GM12864 (cell line): ENCODE measurements at places on chromosomes 7 and 10.

GRCh38 chr7:133703547-133703946, 423.6 kb upstream of the LRGUK start:
- DNase-seq: no peak

- no peak for DNase-seq
Observed at GRCh38 chr10:10499839-10500238, 517.8 kb upstream of the CELF2 start.

GRCh38 chr10:74206746-74207145, 55.7 kb downstream of the ADK start:
- DNase-seq: no peak

DNA sequence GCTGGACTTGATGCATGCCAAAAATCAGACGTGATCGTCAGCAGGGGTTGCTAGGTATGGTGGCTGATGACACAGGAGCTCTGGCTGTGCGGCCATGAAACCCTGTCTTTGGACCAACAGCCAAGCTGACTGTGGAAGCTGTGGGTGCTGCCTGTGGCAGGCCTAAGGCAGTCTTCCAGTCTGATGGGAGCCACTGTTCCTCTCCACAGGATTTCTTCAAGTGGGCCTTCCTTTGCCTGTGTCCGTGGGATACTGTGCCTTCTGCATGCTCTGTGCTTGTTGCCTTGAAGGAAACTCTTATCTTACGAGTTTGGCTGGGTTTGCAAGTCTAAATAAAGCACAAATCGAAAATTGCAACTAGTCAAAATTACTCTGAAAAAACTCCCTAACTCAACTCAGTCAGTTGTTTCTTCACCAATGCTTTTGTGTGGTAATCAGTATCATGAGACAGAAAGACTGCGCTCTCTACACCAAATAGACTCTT, 101.9 kb upstream of the PDLIM1 start:
- DNase-seq: peak; percentile 30

GRCh38 chr7:80611779-80612178, 26.7 kb upstream of the CD36 start:
- DNase-seq: no peak

DNA sequence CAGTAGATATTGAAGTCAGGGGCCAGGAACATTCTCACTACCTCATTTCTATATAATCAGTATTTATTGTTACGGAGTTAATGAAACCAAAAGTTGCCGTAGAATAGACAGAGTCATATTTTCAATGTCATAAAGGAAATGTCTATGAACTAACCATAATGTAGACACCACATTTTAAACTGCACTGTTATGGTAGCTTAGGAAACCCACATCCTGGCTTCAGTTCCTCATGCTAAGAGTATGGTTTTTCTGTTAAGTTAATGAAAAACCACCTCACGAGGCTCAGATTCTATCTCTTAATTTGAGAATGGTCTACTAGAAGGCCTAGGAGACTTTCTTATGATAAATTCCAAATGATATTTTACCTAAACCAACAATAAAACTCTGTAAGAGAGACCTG, 166.5 kb downstream of the TMEM26 start:
- peak; percentile 76 for DNase-seq

GRCh38 chr7:7653593-7654187, 13.1 kb downstream of the UMAD1 start:
- no peak for DNase-seq

DNA sequence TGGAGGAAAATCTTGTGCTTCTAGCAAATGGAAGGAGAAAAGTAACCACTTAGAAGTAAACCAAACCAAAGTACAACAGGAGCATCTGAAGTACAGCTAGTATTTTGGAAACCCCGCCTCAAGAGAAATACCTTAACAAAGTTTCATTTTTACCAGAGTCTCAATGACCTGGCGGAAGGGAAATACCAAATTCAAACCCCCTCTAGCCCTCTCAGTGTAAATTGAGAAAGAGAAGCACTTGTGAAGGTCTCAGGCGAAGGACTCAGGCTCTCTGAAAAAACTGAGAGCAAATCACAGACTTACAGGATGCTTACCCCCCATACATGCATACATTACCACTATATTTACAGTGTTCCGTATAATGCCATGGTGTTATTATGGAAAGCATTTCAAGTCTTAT, 70.1 kb downstream of the ZPBP start:
- no peak for DNase-seq

GRCh38 chr10:96753956-96754355, 33.6 kb upstream of the PIK3AP1 start:
- DNase-seq: no peak

DNA sequence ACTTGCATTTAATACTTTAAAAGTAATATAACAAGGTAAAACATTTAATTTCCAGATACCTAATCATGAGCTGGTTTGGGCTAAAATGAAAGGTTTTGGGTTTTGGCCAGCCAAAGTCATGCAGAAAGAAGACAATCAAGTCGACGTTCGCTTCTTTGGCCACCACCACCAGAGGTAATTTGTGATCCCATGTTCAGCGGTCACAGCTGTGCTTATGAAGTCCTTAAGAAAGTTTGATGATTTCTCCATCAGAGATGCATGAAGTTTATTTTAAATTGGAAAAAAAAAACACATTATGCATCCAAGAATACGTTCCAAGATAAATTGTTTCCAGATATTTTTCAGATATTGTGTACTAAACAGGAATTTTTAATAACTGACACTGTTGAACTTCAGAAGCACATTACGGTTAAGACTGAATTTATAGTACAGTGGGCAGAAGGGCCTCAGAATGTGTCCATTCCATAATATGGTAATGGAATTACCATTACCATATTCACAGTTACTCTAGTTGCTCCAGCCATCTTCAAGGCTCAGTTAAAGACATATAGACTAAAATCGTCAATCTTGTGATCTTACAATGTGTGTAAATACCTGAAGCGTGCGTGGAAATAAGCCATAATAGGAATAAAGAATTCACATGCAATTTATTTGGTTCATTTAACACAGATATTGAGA, 106.8 kb downstream of the ZMYND11 start:
- no peak for DNase-seq

DNA sequence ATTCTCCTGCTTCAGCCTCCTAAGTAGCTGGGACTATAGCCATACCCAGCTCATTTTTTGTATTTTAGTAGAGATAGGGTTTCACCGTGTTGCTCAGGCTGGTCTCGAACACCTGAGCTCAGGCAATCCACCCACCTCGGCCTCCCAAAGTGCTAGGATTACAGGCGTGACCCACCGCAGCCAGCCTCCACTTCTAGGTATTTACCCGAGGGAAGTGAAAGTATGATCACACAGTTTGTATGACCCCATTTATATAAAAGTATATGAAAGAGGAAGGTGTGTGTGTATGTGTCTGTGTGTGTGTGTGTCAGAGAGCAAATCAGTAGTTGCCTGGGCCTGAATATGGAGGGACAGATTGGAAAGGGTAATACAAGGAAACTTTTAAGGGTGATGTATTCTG, 2.0 kb upstream of the PURB start:
- DNase-seq: no peak

DNA sequence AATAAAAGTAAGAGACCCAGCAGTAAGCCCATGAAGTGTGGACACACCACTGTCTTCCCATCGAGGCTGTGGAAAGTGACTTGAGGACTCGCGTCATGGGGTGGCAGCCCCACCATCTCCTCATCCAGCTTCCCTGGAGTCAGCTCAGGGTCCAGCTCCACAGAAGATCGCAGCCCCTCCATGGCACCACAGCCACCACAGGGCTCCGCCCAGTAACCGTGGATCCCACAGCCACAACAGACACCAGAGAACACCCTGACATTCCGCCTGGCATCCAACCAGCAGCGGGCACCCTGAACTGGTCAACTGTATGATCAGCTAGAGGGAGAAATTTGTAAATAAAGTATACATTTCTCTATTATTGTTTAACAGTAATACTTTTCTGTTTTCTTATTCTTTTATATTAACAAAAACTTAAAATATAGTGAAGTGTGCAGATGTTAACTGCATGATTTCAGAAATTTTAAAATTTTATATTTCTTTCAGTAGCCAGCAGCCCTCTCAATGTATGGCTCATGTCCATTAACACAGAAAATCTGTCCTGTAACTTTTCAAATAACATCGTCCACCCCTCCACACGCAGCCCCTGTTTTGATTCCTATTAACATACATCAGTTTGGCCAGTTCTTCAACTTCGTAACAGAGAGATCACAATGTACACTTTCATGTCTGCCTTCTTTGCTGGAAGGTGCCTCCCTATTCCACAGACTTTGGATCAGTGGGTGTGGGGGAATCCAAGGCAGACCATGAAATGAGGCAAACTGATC, 69.7 kb downstream of the ITGB1 start:
- DNase-seq: no peak

- peak; percentile 8 for DNase-seq
Observed at GRCh38 chr10:4663162-4663992, 162.6 kb upstream of the AKR1E2 start.

GRCh38 chr10:86958901-86959736, 720 bp downstream of the SNCG start:
- DNase-seq: no peak

DNA sequence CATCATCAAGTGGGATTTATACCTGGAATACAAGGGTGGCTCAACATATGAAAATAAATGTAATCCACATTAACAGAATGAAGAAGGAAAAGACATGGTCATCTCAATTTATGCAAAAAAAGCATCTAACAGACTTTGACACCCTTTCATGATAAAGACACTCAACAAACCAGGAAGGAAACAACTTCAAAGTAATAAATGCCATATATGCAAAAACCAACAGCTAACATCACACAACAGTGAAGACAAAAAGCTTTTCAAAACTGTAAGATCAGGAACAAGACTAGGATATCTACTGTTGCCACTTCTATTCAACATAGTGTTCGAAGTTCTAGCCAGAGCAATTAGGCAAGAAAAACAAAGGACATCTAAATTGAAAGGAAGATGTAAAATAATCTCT, 22.9 kb downstream of the TNPO3 start:
- DNase-seq: no peak

DNA sequence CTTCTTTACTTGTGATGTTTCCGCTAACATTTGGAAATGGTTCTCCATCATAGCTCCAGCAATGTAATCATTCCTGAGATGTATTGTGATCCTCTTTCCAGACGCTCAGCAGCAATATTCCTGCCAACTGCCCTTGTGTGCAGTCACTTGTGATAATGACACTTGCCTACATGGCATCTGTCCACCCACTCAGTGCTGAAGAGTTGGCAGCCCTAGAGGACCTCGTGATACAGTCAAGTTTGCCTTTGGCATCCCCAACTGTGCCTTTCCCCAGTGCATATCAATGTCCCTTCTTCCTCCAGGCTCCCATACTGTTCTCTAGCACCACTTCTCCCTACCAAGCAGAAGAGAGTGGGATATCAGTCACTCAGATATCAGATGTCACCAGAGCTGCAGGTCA, 64.9 kb downstream of the MYOF start:
- no peak for DNase-seq

- DNase-seq: no peak
Observed at GRCh38 chr7:152924238-152924637, 164.7 kb downstream of the ACTR3B start.

DNA sequence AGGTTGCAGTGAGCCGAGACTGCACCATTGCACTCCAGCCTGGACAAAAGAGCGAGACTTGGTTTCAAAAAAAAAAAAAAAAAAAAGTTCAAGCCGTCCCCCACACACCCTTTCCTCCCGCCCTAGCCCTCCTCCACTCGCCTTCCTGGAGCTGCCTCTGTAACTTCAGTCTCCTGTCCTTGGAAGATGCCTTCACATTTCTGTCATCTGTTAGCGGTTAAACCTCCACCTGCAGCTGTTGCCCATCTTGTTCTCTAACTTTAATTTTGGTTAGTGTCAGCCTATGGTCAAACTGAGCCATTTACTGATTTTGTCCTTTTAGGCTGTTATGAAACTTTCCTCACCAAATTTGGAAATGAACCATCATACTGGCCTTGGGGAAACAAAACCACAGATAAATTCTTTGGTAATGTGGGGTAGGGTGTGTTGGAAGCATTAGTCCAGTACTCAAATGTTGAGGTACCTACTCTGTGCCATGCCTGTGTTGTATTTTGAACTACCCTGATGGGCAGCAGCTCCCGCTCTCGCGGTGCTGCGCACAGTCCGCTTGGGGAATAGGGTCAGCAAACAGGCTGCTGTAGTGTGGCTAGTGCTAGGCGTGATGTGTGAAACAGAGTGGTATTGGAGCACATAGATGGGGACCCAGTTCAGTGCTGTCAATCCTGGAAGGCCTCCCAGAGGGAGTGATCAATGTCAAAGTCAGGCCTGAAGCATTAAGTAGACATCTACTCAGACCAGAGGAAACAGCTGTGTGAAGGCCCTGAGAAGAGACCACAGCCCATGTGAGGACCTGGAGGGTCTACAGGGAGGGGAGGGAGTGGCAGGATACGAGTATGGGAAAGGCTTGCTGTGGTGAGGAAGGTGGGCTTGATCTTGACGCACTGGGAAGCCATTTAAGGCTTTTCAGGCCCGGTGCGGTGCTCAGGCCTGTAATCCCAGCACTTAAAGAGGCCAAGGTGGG, 26.9 kb downstream of the SFXN4 start:
- no peak for DNase-seq

- DNase-seq: no peak
Observed at GRCh38 chr7:110486549-110486948, 604.4 kb upstream of the LRRN3 start.
